K562 (cell line): ENCODE measurements at places on chromosomes 6 and 20.

- DNase-seq: no peak
These were observed 91.3 kb downstream of the LYRM2 start for GRCh38 chr6:89547281-89547680.

- no peak for DNase-seq
These were observed 8.1 kb downstream of the CEBPB start for GRCh38 chr20:50198716-50199115.

- no peak for DNase-seq
These were observed 80.8 kb upstream of the VSTM2L start for GRCh38 chr20:37822141-37822601.

DNA sequence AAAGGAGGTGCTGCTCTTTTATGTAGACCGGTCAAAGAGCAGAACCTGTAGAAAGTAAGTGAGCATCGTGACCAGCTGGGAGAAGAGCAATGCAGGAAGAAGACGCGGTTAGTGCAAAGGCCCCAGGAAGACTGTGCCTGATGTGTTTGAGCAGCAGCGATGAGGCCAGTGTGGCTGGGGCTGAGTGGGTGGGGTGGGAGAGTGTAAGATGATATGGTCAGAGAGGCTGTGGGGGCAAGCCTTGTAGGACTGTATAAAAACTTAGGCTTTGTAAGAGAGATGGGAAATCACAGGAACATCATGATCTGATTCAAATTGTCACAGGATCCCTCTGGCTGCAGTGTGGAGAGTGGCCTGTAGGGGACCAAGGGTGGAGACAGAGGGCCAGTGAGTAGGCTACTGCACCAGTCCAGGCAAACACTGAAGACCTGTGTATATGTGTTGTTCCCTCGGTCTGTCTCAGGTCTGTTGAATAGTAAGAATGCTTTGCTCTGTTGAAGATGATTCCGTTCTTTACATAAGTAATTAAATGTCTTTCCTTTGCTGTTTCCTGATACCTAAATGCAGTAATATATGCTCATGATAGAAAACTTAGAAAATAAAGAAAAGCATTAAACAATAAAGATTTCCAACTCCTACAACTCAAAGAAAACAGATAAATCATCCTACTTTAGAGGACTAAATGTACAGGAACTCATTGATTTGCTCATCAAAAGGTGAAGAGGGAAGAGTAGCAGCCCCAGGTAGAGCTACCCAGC lies 23.6 kb upstream of the WFDC2 start:
- DNase-seq: peak; percentile 74

GRCh38 chr20:45861221-45862075 lies 4.0 kb downstream of the ZSWIM3 start:
- no peak for DNase-seq

DNA sequence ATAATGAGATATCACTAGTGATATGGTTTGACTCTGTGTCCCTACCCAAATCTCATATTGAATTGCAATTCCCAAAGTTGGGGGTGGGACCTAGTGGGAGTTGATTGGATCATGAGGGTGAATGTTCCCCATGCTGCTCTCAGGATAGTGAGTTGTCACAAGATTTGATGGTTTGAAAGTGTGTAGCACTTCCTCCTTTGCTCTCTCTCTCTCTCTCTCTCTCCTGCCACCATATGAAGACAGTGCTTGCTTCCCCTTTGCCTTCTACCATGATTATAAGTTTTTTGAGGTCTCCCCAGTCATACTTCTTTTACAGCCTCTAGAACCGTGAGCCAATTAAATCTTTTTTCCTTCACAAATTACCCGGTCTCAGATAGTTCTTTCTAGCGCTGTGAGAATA lies 1002.0 kb upstream of the ADGRB3 start:
- no peak for DNase-seq

DNA sequence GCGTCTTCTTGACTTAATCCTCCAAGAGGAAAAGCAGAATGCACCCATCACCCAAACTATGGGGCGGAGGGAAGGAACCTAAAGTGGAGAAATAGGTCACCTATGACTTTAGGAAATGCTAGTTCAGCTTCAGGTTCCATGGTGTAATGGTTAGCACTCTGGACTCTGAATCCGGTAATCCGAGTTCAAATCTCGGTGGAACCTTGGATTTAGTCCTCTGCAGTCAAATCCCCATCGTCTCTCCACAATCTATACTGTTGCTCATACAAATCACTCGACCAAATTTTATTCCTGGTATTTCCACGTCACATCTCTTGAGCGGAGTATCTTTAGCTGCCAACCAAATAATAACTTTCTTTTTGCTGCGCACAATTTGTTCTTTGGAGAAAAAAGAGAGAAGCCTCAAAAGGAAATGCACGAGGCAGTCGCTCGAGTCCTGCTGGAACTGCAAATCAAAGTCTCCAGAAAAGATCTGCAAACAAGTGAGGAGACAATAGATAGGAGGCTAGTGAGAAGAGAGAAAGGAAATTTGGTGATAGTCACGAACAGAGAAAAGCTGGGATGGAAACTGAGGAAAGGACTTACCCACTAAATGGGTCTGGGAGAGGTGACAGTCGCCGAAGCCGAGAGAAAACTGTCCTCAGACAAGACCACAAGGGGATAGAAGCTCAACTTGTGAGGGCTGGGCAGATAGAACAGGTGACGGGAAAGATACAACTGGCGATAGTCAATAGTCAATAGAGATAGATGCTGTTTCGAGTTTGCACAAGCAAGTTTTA lies 16.6 kb downstream of the POM121L2 start:
- peak; percentile 93 for DNase-seq

- no peak for DNase-seq
These were observed 23.4 kb upstream of the CCN5 start for GRCh38 chr20:44691424-44692423.

DNA sequence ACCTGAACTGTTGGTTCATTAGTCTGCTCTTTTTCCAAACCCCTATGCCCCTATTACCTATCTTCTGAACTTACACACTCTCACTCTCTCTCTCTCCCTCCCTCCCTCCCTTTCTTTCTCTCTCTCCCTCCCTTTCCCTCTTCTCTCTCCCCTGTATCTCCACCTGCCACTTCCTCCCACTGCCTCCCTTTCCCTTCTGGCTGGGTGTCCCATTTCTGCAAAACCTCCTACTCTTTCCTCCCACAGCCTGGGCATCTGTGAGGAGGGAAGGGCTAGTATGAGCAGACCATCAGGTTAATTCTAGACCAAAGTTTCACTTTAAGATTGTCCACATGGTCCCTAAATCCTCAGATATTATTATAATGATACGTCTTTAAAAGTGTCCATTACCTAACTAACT lies 95.1 kb downstream of the TMEM200A start:
- no peak for DNase-seq

- peak; percentile 83 for DNase-seq
These were observed 2.7 kb upstream of the MYT1 start for GRCh38 chr20:64161356-64162238.

DNA sequence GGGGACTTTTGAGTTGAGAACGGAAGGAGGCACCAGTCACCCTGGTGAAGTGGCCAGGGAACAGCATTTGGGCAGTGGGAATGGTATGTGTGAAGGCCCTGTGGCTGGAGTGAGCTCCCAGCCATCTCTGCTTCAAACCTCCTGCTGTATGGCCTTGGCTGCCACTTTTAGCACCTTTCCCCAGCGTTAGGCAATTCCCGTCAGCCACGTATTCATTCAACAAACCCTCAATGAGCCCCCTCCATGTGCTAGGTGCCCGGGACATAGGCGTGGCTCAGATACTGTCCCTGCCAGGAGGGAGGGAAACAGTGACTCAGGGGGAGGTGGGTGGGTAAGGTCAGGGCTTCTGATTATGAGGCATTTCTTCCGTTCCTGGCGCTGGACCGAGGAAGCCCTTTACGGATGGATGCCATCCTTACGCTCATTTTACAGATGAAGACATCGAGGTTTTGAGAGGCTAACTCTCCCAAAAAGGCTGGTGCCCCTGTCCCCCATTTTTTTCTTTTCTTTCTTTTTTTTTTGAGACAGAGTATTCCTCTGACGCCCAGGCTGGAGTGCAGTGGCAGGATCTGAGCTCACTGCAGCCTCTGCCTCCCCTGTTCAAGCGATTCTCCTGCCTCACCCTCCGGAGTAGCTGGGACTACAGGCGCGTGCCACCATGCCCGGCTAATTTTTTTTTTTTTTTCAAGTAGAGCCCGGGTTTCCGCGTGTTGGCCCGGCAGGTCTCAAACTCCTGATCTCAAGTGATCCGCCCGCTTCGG lies 37.5 kb downstream of the SRC start:
- peak; percentile 55 for DNase-seq

DNA sequence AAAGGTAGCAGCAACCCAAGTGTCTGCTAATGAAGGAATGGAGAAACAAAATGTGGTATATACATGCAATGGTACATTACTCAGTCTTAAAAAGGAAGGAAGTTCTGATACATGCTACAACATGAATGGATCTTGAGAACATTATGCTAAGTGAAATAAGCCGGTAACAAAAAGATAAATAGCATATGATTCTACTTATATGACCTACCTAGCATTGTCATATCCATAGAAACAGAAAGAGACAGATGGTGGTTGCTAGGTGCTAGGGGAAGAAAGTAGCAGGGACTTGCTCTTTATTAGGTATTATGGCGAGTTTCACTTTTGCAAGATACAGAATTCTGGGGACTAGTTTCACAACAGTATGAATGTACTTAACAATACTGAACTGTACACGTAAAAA lies 46.6 kb downstream of the UBR2 start:
- no peak for DNase-seq

DNA sequence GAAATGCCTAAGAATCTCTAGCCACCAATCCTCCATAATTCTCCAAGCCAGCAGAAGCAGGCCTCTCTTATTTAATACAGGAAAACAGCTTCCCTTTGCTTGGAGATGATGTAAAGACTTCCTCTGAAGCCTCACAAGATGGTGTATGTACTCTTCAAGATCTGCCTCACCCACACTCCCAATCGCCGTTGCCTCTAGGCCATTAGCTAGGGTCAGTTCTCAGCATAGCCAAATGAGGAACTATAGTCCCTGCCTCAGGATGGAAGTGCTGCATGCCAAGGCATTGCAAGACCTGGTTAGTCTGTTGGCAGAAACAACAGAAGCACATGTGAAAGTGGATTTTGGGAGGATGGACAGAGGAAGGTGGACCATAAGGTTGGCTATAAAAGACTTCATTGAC lies 139.1 kb downstream of the SCML4 start:
- no peak for DNase-seq

GRCh38 chr6:7956257-7956656 lies 45.7 kb upstream of the TXNDC5 start:
- no peak for DNase-seq

- no peak for DNase-seq
These were observed 9.2 kb downstream of the PHF3 start for GRCh38 chr6:63644668-63645326.

- DNase-seq: no peak
These were observed 156.2 kb downstream of the THBS2 start for GRCh38 chr6:169097381-169097959.

DNA sequence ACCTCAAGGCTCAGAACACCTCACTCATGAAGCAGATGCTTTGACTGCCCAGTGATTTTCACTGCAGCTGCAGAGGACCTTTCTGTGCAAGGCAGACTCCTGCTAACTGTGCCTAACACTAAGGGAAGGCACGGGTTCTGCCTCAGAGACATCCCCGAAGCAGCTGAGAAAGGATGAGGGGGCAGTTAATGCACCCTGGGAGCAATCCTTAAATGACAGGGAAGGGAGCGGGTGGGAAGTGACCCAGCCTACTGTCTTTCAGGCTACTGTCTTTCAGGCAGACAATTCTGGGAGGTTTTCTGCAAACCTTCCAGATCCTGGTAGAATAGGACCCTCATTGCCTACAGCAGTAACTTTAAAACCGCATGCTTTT lies 55.3 kb downstream of the NDUFAF5 start:
- DNase-seq: no peak

GRCh38 chr6:35400111-35400510 lies 52.0 kb upstream of the FANCE start:
- DNase-seq: no peak

GRCh38 chr20:40812415-40812925 lies 123.4 kb upstream of the MAFB start:
- DNase-seq: no peak
